ENCODE measurements at places on chromosomes 5 and 9.

GRCh38 chr9:131096269-131097125 lies at the start of gene AIF1L:
Gene AIF1L, plus strand, starts transcription at chr9:131096531. Its CDS starts 99 bp downstream, at chr9:131096630.
- peak; percentile 81 for DNase-seq

DNA sequence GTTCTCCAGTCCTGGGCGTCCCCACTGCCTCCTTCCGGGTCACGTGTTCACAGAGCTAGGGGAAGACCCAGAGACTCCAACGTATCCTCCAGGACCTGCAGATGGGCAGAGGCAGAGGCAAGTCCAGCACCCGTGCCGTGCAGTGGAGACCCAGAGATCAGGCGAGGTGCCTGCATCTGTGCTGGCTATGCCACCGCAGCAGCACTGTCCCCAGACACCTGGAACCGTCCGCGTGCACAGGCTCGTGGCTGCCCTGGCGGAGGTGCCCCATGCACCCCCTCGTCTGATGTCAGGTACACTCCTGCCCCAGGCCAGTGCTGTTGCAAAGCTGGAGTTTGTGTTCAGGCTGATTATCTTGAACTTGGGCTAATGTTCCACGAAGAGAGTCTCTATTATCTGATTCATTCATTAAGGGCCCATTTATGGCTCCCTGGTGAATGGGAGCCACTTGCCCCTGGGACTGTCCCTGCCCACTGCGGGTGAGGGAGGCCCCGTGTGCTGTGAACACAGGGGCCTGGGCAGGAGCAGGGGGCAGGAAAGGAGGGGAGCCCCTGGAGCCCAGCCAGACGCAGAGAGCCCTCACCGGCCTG lies 13.7 kb downstream of the IRX4 start:
- no peak for DNase-seq

GRCh38 chr9:83714329-83714728 lies 6.6 kb upstream of the UBQLN1 start:
- DNase-seq = no peak

DNA sequence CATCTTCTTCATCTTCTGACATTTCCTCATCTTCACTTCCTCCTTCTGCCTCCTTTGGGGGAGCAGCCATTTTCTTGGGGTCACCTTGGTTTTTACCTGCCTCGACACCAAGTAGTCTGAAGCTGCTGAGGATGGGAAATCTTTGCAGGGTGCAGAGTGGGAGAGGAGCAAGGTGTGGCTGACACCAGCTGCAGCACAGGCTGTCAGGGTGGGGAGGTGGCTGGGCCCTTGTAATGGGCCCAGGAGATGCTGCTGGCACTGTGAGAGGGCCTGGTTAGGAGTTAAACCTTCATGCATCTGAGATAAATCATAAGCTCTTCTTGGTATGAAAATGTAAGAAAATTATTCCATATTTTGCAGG lies 7.7 kb downstream of the RABL6 start:
- no peak for DNase-seq

GRCh38 chr5:178246624-178247279 lies 14.2 kb upstream of the PHYKPL start:
- no peak for DNase-seq
